Left ventricle myocardium superior (tissue), 1 donor: ENCODE measurements at places on chromosomes 6 and 20. TPM values are rescaled to one million over a fixed set of nuclear protein-coding genes. Genes with fewer than 3 reads are reported as not detected.

Gene ANKRD6
- 21.4 TPM for total RNA-seq

DNA sequence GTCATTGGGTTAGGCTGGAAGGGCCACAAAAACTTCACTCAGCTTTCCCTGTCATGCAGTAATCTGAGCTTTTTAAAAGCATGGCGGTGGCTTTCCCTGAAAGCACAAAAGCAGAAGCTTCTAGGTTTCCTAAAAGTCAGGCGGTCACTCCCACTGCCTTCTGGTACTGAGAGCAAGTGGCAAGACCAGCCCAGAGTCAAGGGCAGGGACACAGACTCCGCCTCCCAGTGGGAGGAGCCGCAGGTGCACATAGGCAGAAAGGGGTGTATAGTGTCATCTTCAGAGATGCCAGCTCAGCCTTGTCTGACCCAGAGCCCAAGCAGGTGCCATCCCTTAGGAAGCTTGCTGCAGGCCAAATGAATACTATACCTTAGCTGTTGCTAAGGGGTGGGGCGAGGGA lies 18.0 kb upstream of the PACSIN1 start:
- DNase-seq = no peak

- DNase-seq = no peak
Observed at GRCh38 chr6:31208506-31208905, 38.0 kb upstream of the POU5F1 start.

Gene NECAB3
- total RNA-seq = 71.8 TPM

DNA sequence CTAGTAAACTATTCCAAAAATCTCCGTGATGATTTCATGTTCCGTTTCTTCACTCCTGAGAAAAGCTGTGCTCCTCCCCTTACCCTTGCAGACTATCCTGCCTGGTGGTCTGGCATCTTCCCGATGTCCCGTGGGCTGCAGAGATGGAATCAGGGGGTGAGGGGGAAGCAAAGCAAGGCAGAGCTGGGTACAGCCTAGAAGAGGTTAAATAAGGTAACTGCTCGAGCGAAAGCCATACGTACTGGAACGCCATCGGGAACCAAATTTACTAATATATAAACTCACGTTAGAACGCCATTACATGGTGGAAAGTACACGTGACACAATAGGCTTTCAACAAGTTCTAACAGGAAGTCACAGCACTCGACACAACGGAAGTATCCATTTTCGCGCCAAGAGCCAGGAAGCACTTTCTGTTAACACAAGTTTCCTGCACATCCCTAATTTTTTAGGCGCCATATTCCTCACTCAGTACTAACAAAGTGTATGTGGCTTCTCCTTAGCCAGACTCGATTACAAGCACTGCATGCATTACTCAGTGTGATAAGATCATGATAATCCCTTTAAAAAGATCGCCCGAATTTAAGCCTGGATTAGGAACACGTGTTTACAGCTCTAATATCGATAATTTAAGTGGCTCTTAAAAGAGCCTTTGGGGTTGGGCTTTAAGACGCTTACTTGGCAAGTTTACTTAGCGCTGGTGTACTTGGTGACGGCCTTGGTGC lies 101.6 kb upstream of the PRSS16 start:
- peak; percentile 56 for DNase-seq

DNA sequence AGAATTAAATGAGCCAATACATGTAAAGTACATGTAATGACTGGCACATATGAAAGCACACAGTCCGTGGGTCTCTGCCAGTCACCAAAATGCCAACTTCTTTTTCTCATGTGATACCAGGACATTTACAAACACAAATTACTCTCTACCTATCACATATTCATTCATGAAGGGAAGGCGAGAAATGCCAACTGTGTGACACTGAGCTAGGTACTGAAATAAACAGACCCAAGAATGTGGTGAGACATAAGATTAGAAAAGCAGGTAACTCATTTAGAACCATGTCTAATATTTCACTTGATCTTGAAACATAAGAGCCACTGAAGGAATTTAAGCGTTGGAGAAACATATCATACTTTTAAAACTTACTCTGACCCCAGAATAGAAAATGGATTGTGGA lies 41.4 kb downstream of the HBS1L start:
- DNase-seq = no peak

Gene RAD21L1
- not detected for total RNA-seq

DNA sequence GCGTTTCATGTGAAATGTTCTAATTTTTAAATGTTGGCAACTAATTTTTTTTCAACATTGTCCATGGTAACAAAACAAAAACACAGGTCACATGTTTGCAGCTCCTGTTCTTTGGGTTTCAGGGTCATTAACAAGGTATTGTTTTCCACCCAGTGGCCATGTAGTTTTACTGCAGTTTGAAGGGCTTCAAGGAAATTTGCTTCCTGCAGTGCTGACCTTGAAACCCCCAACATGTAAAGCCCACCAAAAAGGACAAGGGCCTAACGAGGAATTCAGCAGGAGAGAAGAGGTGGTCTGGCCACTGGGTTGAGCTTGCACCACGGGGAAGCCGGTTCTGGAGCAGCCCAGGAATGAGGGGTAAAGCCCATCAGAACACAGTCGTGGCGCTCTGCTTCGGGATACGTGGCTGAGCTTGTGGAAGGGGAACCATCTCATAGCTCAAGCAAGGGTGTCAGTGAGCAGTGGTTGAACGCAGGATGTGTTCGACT lies 13.9 kb upstream of the KLHL31 start:
- no peak for DNase-seq

DNA sequence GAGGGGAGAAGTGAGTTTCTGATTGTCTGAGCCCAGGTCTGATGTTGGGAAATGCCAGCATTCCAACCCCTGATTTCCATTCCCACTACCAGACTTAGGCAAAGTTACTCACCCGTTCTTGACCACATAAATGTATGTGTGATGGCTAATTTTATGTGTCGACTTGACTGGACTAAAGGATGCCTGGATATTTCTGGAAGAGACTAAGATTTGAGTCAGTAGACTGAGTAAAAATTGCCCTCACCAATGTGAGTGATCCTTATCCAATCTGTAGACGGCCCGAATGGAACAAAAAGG lies 95.8 kb upstream of the TAB2 start:
- DNase-seq = no peak

Gene CLPSL2
- not detected for total RNA-seq

Gene SCRT2
- total RNA-seq = not detected

- peak; percentile 63 for DNase-seq
Observed at GRCh38 chr6:33693186-33694105, 18.1 kb downstream of the UQCC2 start.

DNA sequence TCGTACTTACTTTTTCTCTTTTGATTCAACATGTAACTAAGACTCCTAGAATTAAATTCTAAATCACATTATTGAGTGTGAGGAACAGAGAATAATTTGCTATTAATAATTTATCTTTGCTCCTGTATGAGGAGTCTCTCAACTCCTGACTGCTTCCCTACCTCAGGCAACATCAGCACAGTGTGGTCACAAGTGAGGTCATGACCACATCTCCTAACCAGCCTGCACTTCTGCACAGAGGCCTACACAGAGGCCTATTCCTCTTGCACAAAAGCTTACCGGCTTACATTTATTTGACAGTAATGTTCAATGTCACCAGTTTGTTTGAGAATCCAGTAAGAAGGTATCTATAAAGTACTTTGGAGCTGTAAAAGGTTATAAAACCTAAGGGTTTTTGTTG lies 637.4 kb upstream of the MARCKS start:
- DNase-seq = no peak

GRCh38 chr6:16412982-16413381 lies 174.6 kb downstream of the GMPR start:
- DNase-seq = no peak

GRCh38 chr6:41174610-41175009 lies 11.7 kb upstream of the TREM2 start:
- DNase-seq = no peak

DNA sequence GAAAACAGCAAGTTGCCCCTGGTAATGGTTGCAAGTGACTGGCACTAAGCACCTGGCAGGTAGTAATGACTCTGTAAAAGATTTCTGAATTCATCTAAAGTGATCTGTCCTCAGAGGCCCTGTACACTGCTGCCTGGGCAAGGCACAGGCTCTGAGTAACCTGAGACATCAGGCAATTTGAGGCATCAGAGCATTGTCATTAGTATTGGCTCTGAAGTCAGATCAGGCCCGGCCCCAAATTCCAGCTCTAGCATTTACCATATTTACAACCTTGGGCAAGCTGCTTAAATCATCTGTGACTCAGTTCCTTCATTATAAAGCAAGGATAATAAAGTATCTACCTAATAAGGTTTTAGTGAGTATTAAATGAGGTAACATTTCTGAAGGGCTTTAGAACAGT lies 17.3 kb upstream of the TENT5A start:
- DNase-seq = no peak

Gene VEGFA
- 261 TPM for total RNA-seq

Gene FYN
- total RNA-seq = 51.6 TPM
